ENCODE measurements at places on chromosomes 2 and 18. TPM values are rescaled to one million over a fixed set of nuclear protein-coding genes. Genes with fewer than 3 reads are reported as not detected.

FEV gene
- not detected for polyA plus RNA-seq

GRCh38 chr18:4084382-4084900 lies 370.7 kb downstream of the DLGAP1 start:
- H3K27me3 ChIP-seq, result no peaks in the 10 kb centered on the region
- no peak overlapping the region for H3K27ac ChIP-seq
- no peaks in the 10 kb centered on the region for H3K4me1 ChIP-seq

- H3K27me3 ChIP-seq, result no peaks in the 10 kb centered on the region
- no peak overlapping the region for H3K27ac ChIP-seq
- H3K4me3 ChIP-seq, result no peak overlapping the region
- no peaks in the 10 kb centered on the region for H3K4me1 ChIP-seq
Measured at GRCh38 chr2:137155356-137156104, 390.2 kb downstream of the THSD7B start.

DNA sequence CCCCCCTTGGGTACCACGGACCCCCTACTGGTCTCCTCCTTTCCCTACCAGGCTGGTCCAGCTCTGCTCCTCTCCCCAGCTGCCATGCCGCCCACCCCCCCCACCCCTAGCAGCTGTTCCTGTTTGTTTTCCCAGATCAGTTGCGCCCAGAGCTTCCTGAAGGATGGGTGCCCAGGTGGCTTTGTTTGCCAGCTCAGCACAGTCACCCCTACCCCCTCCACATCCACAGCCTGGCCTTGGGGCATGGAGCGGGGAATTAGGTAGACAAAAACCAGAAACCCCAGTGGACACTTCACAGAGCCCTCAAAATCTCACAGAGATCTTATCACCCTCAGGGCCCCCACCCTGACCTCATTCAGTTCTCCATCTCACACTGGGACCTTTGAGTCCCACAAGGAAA lies 3.7 kb upstream of the CRYBA2 start:
- no peak for DNase-seq
- no peaks in the 10 kb centered on the region for H3K36me3 ChIP-seq
- no peak overlapping the region for H3K27ac ChIP-seq
- peaks cover 44% of the 10 kb centered on the region for H3K27me3 ChIP-seq
- H3K4me3 ChIP-seq, result no peak overlapping the region

- no peaks in the 10 kb centered on the region for H3K4me1 ChIP-seq
- no peaks in the 10 kb centered on the region for H3K27me3 ChIP-seq
- no peak overlapping the region for H3K4me3 ChIP-seq
- no peak overlapping the region for H3K27ac ChIP-seq
- no peaks in the 10 kb centered on the region for H3K36me3 ChIP-seq
Measured at GRCh38 chr18:21177822-21178221, 64.2 kb upstream of the GREB1L start.
